ENCODE measurements at places on chromosomes 6 and 20. TPM values are rescaled to one million over a fixed set of nuclear protein-coding genes. Genes with fewer than 3 reads are reported as not detected.

Gene SEMG1
- not detected for total RNA-seq

Gene SNAP25
- 4.8 TPM for total RNA-seq

GRCh38 chr20:52231230-52231746 is 39.7 kb upstream of the ZFP64 start:
- no peaks in the 10 kb centered on the region for H3K36me3 ChIP-seq
- H3K27me3 ChIP-seq, result peaks cover 20% of the 10 kb centered on the region
- peaks cover 16% of the 10 kb centered on the region for H3K4me1 ChIP-seq
- DNase-seq, result no peak
- H3K4me3 ChIP-seq, result no peak overlapping the region

GRCh38 chr6:115067690-115068447 is 725.0 kb upstream of the HS3ST5 start:
- peaks cover 5% of the 10 kb centered on the region for H3K36me3 ChIP-seq
- no peaks in the 10 kb centered on the region for H3K27me3 ChIP-seq
- no peak overlapping the region for H3K27ac ChIP-seq
- H3K4me1 ChIP-seq, result peaks cover 5% of the 10 kb centered on the region
- H3K4me3 ChIP-seq, result no peak overlapping the region

- DNase-seq, result peak; percentile 46
- H3K36me3 ChIP-seq, result peaks cover 4% of the 10 kb centered on the region
- peak overlapping the region; percentile 82 for H3K4me3 ChIP-seq
- H3K27me3 ChIP-seq, result no peaks in the 10 kb centered on the region
- H3K4me1 ChIP-seq, result peaks cover 47% of the 10 kb centered on the region
Measured at GRCh38 chr6:26536571-26537159, 1.5 kb upstream of the HMGN4 start.

DNA sequence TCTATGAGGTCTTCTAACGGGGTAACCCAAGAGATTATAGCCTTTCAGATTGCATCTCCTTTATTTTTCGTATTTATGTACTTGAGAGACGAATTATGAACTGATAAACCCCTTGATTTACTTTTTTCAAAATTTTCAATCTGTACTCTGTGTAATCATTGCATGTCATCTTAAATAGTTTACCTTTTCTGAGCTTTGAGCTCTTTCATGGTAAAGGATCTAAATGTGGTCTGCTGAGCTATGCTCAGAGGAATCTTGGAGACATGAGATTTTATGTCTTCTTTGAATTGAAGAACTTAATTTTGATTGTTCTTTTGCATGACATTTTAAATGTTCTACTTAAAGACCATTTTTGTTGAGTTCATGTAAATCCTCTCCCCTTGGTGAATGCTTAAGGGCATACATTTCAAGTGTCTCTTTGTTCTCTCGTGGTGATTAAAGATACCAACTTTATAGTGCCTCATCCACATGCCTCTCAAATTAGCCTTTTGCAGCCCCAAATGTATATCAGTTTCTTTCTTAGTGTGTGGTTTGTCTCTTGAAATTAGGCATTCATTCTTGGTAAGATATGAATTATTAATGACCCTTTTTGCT is 116.3 kb upstream of the SCGN start:
- H3K27me3 ChIP-seq, result no peaks in the 10 kb centered on the region
- H3K27ac ChIP-seq, result no peak overlapping the region
- peaks cover 8% of the 10 kb centered on the region for H3K36me3 ChIP-seq
- no peak overlapping the region for H3K4me3 ChIP-seq

DNA sequence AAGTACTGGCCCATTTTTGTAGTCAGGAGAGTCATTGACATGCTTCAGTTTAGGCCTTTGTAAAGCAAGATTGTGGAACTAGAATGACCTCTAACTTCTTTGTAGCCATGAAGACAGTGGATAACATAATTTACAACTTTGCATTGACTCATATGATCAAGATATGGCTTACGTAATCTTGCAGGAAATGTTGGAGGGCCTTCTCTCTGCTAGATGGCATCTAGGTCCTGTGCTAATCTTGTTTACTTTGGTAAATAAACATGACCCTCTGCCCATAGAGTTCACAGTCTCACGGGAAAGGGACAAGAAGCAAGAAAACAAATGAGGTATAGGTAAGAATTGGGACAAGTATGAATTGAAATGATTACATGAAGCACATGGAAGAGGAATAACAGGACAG is 355.2 kb upstream of the ARID1B start:
- no peaks in the 10 kb centered on the region for H3K27me3 ChIP-seq
- H3K36me3 ChIP-seq, result peaks cover 2% of the 10 kb centered on the region
- no peaks in the 10 kb centered on the region for H3K4me1 ChIP-seq

DNA sequence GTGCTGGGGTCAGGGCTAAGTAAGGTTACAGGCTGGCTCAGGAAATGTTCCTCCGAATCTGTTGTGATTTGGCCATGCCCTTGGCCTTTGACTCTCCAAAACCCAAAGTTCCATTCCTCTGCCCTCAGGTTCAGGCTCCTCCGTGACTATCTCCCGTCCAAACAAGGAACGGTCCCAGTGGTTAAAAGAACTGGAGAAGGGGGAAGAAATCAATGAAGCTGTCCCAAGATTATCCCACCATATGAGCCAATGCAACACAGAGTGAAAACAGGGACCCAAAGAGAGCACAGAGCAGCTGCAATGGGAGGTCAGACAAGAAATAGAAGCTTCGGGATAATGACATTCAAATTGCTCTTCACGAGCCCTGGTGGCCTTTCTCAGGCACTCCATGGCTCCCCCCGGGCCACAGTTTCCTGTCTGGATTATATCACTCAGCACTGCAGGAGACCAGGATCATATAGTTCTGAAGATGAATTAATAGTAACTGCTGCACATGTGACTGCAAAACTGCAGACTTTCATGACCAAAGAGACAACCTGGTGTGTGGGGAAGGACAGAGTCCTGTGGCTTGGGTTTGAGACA is 211.3 kb downstream of the ZNF217 start:
- peaks cover 31% of the 10 kb centered on the region for H3K4me1 ChIP-seq
- no peak overlapping the region for H3K4me3 ChIP-seq
- DNase-seq, result no peak
- no peaks in the 10 kb centered on the region for H3K27me3 ChIP-seq

DNA sequence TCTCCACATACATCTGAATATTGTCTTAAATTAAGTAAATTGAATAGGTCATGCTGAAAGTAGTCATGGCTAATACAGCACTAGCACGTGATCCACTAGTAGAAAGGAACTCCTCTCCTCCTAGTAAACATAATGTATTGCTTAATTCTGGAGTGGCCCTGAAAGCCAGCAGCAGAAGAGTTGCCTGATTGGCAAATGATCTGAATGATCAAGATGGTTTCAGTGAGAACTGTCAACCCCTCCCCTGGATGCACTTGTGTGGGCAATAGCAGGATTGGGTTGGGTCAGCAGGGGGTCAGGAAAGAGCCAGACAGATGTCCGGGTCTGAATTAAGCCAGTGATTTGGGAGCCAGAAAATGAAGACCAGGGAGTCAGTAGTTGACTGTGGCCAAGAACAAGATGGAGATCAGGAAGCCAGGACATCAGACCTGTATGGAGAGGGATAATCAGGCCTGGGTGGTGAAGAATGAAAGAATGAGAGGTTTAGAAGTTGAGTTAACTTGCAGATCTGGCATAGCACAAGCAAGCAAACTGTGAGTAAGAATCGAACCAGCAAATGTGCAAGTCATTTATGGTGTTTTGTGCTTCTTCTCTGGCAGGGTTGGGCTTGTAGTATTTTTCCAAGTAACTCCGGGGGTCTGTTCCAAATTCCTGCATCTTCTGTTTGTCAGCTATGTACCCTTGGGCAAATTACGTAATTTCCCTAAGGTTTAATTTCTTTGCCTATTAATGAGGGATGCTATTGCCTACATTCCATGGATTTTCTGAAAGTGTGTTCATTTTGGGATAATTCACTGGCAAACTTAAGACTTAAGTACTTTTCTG is 304.9 kb downstream of the CD109 start:
- no peak overlapping the region for H3K27ac ChIP-seq
- no peak for DNase-seq
- H3K4me3 ChIP-seq, result no peak overlapping the region
- no peaks in the 10 kb centered on the region for H3K36me3 ChIP-seq
- no peaks in the 10 kb centered on the region for H3K4me1 ChIP-seq
- no peaks in the 10 kb centered on the region for H3K27me3 ChIP-seq

DNA sequence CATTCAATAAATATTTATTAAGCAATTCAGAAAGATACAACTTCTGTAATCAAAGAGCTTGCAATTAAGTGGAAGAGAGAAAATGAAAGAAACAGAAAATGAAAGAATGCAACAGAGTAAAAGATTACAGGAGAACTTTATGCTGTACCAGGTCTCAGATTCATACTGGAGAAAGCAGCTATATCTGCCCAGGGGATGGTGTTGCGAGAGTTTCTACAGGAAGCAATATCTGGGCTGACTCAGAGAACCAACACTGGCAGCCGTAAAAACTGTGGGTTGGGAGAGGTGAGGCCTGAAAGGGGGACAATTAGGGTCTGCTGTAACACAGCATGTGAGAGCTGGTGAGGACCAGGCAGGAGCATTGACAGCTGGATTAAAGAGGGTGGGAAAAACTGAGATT is 256.7 kb upstream of the TCF21 start:
- no peaks in the 10 kb centered on the region for H3K36me3 ChIP-seq
- DNase-seq, result no peak
- H3K27ac ChIP-seq, result no peak overlapping the region
- no peaks in the 10 kb centered on the region for H3K27me3 ChIP-seq
- no peak overlapping the region for H3K4me3 ChIP-seq

- DNase-seq, result peak; percentile 41
- H3K27ac ChIP-seq, result peak overlapping the region; percentile 41
- peak overlapping the region; percentile 54 for H3K4me3 ChIP-seq
- no peaks in the 10 kb centered on the region for H3K36me3 ChIP-seq
Measured at GRCh38 chr6:116461932-116462885, 1.0 kb downstream of the CALHM6 start.

Data from mesothelial cell of epicardium (in vitro differentiated cells).